Stimulated activated CD8-positive, alpha-beta memory T cell treated with anti-CD3 and anti-CD28 coated beads, Interleukin-4, amount 100 ng/mL, for 24 hours (primary cell): ENCODE measurements at places on chromosomes 13 and 19.

DNA sequence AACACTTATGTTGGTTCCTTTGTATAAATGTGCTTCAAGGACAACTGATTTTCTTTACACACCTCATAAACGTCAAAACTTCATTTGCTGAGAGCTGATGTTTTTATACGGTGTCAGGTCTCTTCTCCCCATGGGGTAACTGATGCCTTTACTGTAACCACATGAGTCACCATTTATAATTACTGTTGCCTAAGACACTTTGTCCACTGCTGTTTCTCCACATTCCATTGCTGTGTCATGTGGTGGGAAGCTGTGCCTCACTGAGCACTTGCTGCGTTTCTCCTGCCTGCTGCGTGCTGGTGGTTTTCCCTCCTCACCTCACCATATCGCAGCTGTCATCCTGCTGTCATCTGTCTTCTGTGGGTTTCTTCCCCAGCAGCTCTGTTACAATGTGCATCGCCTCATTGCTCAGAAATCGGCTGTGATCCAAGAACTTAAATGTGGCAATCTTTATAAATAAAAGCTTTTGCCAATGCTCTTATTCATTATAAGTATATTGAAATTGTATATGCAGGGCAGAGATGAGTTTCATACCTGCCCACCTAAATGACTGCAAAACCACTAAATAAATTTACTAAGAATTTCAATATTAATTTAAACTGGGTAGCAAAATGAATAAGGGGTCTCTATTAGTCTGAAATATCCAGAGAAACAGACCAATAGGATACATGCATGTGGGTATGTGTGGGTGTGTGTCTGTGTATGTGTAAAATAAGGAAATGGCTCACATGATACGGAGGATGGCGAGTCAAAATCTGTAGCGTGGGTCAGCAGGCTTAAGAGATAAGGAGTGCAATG is 547.0 kb upstream of the SLITRK5 start:
- DNase-seq, result no peak

DNA sequence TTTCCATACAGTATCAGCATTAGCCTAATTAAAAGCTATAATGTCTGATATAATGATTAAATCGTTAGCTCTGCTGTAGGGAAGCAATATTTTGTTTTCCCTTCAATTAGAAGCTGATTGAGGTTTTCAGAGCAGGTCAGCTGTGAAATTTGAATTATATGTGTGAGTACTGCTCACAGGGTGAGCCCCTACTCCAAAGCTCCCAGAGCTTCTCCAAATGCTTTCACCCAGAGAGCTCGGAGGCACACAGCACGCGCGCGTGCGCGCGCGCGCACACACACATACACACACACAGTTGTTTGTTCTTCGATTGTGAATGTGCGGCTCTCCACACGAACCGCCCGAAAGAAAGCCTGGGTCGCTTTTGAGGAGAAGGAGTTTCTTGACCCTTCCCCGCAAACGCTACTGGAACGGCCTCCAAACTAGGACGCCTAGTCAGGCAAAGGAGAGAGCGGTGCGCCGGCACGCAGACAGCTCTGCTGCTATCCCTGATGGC is 4.8 kb upstream of the SOX1 start:
- no peak for DNase-seq

GRCh38 chr13:95627590-95627989 is 16.9 kb downstream of the DZIP1 start:
- DNase-seq, result no peak

DNA sequence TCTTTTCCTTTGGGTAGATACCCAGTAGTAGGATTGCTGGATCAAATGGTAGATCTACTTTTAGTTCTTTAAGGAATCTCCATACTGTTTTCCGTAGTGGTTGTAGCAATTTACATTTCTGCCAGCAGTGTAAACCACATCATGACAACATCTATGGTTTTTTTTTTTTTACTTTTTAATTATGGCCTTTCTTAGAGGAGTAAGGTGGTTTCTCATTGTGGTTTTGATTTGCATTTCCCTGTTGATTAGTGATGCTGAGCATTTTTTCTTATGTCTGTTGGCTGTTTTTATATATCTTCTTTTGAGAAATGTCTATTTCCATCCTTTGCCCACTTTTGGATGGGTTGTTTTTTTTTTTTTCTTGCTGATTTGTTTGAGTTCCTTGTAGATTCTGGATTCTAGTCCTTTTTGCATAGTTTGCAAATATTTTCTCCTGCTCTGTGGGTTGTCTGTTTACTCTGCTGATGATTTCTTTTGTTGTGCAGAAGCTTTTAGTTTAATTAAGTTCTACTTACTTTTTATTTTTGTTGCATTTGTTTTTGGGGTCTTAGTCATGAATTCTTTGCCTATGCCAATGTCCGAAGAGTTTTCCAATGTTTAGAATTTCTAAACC is 38.8 kb downstream of the TDRD3 start:
- no peak for DNase-seq

- no peak for DNase-seq
Measured at GRCh38 chr13:42735010-42735409, 46.4 kb upstream of the FAM216B start.

DNA sequence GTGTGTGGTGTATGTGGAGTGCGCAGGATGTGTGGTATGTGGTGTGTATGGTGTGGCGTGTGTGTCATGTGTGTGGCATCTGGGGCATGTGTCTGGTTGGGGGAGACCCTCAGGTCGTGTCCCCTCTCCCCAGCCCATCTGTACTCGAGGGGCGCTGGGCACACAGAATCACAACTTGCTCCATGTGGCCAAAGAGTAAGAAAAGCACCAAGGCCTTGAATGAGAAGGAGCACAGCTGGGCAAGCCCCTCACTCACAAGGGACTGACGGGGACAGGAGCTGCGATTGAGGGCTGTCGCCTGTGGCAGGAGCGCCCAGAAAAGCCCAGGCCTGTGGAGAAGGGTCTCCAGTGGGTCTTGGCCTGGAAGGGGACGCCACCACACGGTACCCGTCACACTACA is 62.8 kb downstream of the PEPD start:
- no peak for DNase-seq

- no peak for DNase-seq
Measured at GRCh38 chr13:50919277-50919676, 9.7 kb downstream of the RNASEH2B start.

- DNase-seq, result no peak
Measured at GRCh38 chr13:58343076-58343475, 711.5 kb downstream of the PCDH17 start.

DNA sequence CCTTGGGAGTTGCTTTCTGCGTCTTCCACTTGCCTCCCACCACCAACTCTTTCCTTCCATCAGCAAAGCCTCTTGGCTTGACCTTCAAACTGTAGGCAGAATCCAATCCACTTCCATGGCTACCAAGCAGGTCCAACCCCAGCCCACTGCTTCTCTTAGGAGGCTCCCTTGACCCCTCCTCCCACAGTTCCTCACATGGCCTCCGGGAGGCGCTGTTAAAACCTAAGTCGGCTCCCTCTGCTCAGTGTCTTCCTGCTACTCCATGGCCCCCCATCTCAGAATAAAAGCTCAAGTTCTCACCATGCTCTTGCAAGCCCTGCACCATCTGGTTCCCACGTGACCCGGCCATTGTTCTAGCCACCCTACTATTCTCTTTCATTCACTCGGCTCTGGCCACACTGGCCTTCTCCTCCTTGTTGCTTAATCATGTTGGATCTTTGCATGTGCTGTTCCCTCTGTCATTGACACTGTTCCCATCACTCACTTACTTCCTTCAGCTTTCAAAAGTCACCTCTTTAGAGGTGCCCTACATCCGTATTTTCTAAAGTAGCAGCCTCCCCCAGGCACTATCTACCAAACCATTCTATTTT is 7.5 kb downstream of the IZUMO2 start:
- no peak for DNase-seq

DNA sequence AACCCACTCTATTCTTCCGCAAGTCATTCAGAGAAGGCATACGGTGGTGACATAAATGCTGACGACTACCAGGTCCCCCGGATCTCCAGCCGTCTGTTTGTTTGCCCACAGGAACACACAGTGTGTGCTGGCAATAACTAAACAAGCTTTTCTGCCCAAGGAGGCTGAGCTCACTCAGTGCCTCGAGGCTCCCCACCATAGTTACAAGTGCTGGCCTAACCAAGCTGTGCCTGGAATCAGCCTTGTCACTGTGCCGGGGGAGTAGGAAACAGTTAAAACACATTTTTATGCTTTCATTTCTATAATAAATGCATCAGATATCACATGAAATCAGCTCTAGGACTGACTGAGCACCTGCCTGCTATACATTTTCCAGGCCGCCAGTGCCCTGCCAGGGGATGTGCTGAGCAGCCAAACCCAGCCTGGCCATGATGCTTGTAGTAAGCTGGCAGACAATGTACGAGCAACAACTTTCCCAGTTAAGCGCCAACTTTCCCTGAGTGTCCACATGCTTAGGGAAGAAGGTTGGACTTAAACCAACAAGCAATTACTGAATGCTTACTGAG is 28.1 kb downstream of the BRD4 start:
- DNase-seq, result no peak

GRCh38 chr19:43311706-43312105 is 41.8 kb upstream of the CD177 start:
- no peak for DNase-seq

- DNase-seq, result no peak
Measured at GRCh38 chr13:26523007-26523406, 34.5 kb upstream of the WASF3 start.

DNA sequence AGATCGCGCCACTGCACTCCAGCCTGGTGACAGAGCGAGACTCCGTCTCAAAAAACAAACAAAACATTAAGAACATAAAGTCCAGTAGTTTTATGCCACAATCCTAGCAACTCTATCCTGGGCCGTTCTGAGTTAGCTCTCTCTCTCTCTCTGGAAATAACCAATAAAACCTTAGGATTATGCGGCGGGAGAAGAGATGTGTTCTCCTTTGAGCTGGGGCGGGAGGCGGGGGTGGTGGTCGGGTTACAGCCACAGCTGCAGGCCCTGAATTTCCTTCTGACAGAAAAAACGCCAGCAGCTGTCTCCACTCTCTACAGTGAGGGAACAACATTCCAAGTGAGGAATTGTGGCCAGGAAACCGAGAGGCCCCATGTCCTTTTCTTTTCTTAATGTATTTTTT is 9.1 kb upstream of the PNMA8A start:
- DNase-seq, result no peak

GRCh38 chr13:107379407-107380155 is 811.6 kb upstream of the ARGLU1 start:
- DNase-seq, result no peak

DNA sequence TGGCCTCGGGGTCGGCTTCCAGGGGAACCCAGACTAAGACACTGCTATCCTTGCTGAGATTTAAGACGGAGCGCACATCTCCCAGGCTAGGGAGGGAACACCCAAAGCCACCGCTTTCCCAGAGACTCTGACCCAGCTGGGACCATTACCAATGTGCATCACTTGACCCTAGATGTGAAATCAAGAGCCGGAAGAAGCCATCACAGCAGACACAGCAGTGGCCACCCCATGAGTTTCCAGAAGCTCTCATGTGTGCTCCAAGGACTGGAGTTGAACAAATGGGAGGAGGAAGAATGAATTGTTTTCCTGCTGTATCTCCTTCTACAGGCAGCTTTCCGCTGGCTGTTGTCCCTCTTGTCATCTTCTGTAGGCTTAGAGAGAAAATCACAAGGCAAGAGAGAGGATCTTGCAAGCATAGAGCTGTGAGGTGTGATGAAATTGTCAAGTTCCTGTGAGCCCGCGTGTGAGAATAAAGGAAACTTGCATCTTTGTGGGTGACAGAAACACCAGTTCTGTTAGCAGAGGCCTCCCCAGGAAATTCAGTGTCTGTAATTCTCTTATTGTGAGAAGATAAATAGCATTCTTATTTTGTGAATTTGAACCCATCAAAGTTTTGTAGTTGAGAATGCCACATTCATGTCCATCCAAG is 711.8 kb downstream of the UQCRFS1 start:
- no peak for DNase-seq

DNA sequence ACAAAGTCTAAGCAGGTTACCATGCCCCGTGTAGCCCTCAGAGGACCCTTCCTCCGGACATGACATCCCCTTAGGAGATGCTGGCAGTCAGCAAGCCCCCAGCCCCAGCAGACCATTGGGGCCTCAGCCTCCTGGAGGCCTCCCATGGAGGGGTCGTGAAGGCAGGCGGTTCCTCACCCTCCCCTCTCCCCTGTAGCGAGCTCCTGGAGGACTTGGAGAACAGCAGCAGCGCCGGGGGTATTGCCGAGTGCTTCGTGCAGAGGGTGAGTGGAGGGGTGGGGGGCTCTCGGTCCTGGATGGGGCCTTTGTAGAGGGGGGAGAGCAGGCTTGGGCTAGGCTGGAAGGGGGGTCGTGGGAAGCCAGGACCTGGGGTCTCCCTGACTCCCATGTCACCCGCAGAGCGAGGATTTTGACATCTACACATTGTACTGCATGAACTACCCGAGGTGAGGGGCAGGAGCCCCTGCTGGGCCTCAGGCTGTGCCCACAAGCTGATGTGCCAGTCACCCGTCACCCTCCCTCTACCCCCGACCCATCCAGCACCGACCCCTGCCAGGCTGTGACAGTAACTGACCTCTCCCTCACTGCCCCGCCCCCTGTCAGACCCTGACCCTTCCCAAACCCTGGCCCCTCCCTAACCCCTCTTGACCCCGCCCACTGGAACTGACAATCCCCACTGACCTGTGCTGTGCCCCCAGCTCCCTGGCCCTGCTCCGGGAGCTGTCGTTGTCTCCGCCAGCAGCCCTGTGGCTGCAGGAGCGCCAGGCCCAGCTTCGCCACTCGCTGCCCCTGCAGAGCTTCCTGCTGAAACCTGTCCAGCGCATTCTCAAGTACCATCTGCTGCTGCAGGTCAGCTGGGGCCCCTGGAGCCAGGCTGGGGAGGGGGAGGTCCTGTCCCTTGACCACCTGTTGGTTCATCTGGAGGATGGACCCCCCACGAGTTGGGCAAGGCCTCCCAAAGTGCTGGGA is 4.0 kb downstream of the PLEKHG2 start:
- no peak for DNase-seq

GRCh38 chr19:41128692-41129091 is 14.5 kb downstream of the CYP2F1 start:
- DNase-seq, result no peak

GRCh38 chr19:39643591-39643990 is 12.1 kb upstream of the LGALS16 start:
- DNase-seq, result no peak

- no peak for DNase-seq
Measured at GRCh38 chr13:79385694-79386093, 20.4 kb downstream of the RBM26 start.

DNA sequence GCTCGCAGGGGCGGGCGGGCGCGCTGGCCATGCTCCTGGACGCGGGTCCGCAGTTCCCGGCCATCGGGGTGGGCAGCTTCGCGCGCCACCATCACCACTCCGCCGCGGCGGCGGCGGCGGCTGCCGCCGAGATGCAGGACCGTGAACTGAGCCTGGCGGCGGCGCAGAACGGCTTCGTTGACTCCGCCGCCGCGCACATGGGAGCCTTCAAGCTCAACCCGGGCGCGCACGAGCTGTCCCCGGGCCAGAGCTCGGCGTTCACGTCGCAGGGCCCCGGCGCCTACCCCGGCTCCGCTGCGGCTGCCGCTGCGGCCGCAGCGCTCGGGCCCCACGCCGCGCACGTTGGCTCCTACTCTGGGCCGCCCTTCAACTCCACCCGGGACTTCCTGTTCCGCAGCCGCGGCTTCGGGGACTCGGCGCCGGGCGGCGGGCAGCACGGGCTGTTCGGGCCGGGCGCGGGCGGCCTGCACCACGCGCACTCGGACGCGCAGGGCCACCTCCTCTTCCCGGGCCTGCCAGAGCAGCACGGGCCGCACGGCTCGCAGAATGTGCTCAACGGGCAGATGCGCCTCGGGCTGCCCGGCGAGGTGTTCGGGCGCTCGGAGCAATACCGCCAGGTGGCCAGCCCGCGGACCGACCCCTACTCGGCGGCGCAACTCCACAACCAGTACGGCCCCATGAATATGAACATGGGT is 599 bp downstream of the ZIC2 start:
- DNase-seq, result no peak

- no peak for DNase-seq
Measured at GRCh38 chr13:95226932-95227695, 74.1 kb downstream of the ABCC4 start.

GRCh38 chr13:69676286-69676685 is 431.3 kb upstream of the ATXN8OS start:
- DNase-seq, result no peak
